ENCODE measurements at places on chromosomes 6 and 20.
A peak's percentile ranks its signal among the peaks of the same experiment; 100 is the strongest.

GRCh38 chr6:3455147-3455568, 1.7 kb downstream of the SLC22A23 start:
- no peak for DNase-seq

GRCh38 chr20:22692119-22692475, 107.7 kb upstream of the FOXA2 start:
- DNase-seq, result no peak

GRCh38 chr20:9397928-9398327, 116.5 kb upstream of the LAMP5 start:
- DNase-seq, result no peak

DNA sequence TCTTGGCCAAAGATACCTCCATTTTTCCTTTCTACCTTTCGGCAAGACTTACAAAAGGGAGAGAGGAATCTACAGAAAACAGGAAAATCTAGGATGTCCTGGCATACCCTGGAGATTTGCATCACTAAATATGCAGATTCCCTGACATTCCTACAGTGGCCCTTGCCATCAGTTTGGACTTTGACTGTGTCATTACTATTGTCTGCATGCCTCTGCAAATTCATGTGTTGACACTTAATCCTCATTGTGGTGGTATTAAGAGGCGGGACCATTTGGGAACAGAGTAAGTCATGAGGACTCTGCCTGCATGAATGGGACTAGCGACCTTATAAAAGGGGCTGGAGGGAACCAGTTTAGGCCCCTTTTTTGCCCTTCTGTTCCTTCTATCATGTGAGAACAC, 50.5 kb upstream of the DTNBP1 start:
- no peak for DNase-seq

GRCh38 chr6:170464524-170464979, 88.6 kb downstream of the PSMB1 start:
- DNase-seq, result no peak

DNA sequence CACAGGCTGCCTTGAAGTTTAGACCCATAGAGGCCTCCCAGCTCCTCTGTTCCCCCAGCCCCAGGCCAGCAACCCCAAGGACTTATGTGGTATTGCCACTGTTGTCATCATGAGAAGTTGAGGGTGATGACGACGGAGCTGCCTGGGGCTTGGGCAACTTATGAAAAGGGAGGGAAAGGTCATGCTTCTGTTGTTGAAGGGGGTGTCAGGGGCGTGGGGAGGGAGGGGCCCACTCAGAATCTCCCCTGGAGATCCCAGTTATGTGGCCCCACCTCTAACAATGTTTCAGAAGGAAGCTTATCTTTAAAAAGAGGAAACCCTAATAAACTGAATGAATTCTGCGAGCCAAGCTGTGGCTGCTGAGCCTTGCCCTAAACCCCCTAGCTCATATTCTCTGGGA, 4.2 kb downstream of the ADTRP start:
- no peak for DNase-seq

DNA sequence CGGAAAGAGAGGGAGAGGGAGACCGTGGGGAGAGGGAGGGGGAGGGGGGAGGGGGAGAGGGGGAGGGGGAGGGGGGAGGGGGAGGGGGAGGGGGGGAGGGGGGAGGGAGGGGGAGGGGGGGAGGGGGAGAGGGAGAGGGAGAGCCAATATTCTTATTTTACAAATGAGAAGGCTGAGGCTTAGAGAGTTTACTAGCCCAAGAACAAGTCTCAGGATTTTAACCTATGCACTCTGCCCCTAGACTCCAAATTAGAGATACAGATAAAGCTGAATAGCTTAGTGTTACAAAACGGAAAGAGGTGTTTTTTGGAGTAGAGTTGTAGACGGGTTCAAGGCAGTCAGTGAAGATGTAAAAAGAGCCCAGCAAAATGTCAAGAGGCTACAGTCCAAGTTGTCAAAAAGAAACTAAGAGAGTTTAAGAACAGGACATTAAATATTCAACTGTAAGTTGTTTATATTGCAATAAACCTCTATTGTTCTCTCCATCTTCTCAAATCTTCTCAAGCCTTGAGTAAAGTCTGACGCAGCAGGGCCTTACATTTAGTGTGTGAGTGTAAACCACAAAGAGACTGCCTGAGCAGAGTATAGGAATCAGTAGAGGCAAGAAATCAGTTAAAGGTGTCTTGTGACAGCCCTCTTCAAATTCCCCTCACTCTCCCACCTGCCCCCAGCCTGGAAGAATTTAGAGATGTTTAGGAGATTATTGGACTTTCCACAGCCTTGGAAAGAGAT, 34.9 kb upstream of the AKIRIN2 start:
- no peak for DNase-seq

GRCh38 chr20:8853805-8854338, 215.0 kb upstream of the PLCB4 start:
- peak; percentile 47 for DNase-seq

DNA sequence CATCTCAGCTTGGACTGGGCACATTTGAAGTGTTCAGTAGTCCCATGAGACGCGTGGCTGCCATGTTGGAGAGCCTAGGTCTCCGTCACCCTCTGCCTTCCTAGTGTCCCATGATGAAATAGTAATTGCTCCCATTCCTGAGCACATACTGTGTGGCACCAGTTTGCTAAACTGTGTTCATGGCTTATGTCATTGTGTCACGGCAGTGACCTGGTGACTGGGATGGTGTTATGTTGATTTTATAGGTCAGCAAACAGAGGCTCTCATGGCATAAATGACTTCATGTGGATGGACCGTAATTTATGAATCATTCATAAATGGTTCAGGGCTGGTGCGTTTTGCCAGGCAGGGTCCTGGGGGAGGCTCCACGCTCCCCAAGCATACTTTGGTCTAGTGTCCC, 3.8 kb downstream of the BCAS4 start:
- no peak for DNase-seq

DNA sequence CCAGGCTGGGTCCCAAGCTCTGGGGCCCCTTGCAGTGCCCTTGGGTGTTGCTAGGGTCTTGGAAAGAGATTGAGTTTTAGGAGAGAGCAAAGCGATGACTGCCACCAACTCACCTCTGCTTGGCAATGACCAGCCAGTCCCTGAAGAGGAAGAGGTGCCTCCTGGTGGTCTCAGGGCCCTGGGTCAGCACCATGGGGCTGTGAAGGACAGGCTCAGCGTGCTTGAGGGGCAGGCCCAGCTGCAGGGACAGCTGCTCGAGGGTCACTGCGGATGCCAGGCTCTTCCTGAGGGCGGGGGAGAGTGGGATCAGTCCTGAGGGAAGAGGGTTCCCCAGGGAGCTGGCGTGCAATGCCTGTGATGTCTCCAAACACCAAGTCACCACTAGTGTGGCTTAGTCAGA, 50.8 kb upstream of the TAGAP start:
- no peak for DNase-seq

DNA sequence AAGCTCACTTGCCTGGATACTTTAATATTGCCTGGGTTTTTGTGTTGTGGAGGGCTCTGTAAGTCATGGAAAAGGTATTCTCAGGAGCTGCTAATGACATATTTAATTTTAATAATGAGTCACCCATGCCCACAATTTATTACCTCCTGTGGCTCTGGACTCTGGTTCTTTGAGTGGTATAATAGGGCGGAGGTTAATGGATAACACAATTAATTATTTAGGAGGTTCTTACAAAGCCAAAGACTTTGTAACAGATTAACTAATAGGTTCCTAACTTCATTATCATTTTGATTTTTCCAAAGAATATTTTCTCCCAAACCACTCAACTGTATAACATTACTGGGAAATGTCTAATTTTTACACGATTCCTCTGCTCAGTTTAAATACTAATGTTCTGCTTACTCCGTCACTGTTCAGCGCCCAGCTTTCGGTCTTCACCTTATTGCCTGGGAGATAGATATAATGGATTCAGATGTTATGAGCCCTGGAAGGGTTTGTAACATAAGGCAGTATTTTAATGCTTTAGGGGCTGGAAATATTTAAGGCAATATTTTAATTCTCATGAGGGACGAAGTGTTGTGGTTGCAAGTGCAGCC, 29.4 kb downstream of the PHACTR3 start:
- no peak for DNase-seq

GRCh38 chr6:127177923-127178231, 59.4 kb downstream of the RSPO3 start:
- no peak for DNase-seq

DNA sequence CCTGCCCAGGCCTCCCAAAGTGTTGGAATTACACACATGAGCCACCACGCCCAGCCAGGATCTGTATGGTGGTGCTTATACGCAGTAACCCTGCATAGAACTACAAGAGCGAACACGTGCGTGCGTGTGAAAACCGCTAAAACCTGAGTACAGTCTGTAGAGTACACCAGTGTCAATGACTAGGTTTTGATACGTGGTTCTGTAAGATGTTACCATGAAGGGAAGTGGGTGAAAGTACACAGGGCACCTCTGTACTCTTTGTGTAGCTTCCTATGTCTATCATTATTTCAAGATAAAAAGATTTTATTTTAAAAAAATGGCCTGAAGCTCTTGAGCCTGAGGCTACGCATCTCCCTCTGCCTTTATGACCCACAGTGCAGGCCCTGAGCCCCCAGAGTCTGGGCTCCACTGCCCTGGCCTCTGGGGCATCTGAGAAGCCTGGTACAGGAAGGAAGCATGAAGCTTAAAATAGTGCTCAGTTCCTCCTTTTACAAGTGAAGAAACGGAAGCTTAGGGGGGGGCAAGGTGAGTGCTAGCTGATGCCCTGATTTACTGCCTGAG, 21.6 kb downstream of the LY86 start:
- no peak for DNase-seq

- DNase-seq, result no peak
These were observed 83.0 kb downstream of the RTN4IP1 start for GRCh38 chr6:106546261-106546690.

- no peak for DNase-seq
These were observed 23.6 kb upstream of the ZNF337 start for GRCh38 chr20:25720285-25720684.

GRCh38 chr6:119283979-119284545, 65.5 kb downstream of the MAN1A1 start:
- DNase-seq, result no peak

GRCh38 chr6:43308101-43308989, at the start of gene CRIP3:
CRIP3 (minus strand) TSS chr6:43308826; CDS start chr6:43308792, 34 bp downstream.
- peak; percentile 6 for DNase-seq

GRCh38 chr6:116568821-116569755, 2.2 kb upstream of the RWDD1 start:
- no peak for DNase-seq

- no peak for DNase-seq
These were observed 39.8 kb downstream of the CD164 start for GRCh38 chr6:109342506-109342905.

GRCh38 chr20:36607586-36608387, 2.2 kb downstream of the RAB5IF start:
- DNase-seq, result no peak

DNA sequence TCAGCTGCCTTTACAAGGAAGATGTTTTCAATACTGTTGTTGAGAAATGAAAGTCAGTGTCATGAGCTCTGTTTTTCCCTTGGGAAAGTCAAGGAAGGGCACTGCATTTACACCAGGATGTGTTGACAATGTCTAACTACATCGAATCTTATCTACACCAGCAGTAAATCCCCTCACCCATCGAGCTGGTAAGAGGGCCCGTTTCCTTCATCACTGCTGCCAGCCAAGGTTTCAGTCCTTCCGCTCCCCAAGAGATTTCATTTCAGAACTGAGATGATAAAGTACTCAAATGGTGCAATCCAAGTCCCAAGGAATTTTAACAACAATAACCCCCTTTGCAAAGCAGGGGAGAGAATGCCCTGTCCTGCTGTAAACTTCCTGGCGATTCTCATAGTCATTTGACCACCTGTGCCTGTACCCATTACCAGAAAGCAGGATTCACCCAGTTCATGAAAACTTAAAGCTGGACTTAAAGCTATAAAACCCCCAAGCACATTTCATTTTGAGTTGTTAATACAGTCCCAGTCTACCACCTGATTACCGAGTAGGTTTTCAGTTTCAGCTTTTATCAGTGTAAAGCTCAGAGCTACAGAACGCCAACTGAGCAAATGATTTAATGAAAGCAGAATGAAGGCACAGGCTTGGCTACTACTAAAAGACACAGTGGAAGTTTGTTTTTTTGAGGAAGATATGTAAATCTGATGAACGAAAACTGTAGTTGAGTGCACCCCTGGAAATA, 122.5 kb upstream of the TAB2 start:
- DNase-seq, result no peak

GRCh38 chr6:19501737-19502245, 335.4 kb upstream of the ID4 start:
- no peak for DNase-seq

DNA sequence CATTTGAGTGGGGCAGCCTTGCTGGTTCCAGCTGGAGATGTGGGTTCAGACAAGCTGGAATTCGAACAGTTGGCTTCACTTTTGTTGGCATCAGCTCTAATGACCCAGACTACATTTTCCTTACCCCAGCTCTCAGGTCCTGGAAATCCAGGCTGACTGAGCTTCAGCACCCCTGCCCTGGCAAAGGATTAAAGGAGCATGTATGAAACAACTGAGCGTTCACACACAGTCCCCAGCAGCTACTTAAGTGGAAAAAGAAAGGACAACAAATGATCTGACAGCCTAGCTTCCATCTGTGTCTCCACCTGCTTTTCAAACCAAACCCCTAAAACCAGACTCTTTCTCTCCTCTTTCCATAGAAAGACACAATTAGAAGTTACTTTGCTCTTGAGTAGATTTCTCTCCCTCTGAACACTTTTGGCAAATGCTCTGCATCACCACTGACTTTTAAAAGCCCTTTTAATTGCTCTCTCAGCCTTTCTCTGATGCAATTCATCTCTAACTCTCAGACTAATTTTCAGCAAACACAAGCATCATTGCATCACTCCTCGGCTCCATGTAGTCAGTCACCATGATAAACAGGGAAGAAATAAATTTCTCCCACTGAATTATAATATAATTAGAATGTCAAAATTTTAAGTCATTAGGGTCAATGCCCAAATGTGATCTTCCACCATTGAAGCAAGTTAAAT, 28.1 kb downstream of the ROS1 start:
- peak; percentile 15 for DNase-seq

GRCh38 chr6:160030103-160030502, 61.2 kb downstream of the IGF2R start:
- DNase-seq, result peak; percentile 95

GRCh38 chr6:31130751-31131150, 8.1 kb downstream of the PSORS1C2 start:
- no peak for DNase-seq

- DNase-seq, result peak; percentile 41
These were observed 239.1 kb upstream of the CEP162 start for GRCh38 chr6:84466511-84466910.

GRCh38 chr6:77879527-77879926, 226.7 kb downstream of the MEI4 start:
- no peak for DNase-seq
